ENCODE measurements at places on chromosomes 11 and 22. TPM values are rescaled to one million over a fixed set of nuclear protein-coding genes. Genes with fewer than 3 reads are reported as not detected.

GRCh38 chr11:83572581-83573496 is 286.7 kb upstream of the CCDC90B start:
- DNase-seq: no peak

Gene HTR3B
- total RNA-seq: not detected

Gene WNT11
- 6.7 TPM for total RNA-seq

Gene LBHD1
- total RNA-seq: 3.3 TPM

GRCh38 chr11:82321206-82321605 is 412.5 kb downstream of the FAM181B start:
- DNase-seq: no peak

Gene ART5
- total RNA-seq: 3.7 TPM

DNA sequence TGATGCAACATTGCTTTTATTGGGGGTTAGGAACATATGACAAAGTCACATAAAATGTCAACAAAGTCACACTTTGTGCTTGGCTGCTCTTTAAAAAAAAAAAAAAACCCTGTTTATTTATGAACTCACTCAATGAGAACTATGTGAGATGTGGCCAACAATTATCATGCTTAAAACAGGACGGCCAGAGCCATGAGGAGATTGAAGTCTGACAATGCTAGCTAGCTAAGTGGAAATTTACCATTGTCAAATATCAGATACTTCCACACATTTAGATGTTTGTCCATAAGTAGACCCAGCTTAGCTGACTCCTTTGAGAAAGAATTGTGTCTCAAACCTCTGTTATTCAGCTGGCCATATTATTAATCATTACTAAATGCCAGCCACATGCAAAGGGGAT is 26.9 kb downstream of the BLID start:
- DNase-seq: no peak

DNA sequence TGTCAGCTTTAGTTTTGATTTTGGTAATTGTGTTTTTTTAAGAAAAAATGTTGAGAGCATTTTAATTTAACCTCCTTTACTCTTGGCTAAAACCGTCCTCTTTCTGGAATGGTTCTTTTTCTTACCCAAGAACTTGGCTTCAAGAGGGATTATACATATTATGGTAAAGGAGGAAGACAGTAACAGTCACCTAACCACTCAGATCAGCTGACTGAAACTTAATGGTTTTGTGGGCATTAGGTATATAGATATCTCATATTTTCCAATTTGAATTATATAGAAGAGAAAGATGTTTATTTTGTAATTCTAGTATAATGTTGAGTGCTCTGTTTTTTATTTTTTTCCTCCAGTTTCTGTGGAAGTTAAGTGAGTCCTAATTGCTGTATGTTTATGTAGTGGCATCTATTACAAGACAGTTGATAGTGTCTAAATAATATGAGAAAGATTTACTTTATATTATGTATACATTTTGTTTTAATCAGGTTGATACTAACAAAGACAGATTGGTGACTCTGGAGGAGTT is 36.6 kb upstream of the NCR3LG1 start:
- DNase-seq: no peak

DNA sequence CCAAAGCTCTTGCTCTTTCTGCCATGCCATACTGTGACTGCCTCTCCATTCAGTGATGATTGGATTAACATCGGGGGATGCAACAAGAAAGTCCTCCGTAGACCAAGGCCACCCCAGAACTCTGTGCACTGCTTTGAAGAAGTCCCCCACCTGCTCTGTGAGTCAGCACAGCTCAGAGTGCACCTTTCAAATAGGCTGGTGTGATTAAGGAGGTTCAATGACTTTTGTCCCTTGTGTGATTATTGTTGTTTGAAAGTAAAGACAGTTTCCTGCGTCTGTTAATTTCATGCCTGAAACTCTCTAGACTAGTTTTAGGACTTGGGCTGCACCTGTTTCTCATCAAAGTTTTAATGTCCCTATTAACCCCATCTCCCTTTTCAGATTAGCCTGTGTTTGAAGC is 33.0 kb upstream of the DBX1 start:
- DNase-seq: no peak

Gene CEND1
- not detected for total RNA-seq

GRCh38 chr11:12631651-12632050 is 42.6 kb upstream of the TEAD1 start:
- no peak for DNase-seq

GRCh38 chr22:19118329-19118880 is 3.8 kb downstream of the DGCR2 start:
- DNase-seq: no peak

DNA sequence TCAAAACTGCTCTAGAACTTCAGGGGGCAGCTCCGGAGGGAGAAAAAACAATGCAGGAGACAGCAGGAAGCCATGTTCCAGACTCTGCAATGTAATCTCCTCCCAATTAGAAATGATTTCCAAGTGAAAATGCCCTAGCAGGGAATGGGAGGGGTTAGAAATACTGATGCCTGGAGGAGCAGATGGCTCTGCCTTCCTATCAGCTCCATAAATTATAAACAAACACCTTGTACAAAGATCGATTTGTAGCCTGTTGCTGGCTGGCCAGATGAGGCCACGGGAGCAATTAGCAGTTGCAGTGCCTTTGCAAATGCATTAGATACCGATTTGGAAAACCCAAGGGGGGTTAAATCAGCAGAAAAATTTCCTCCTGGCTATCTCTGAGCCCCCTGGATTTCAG is 46.6 kb upstream of the CHRM4 start:
- DNase-seq: no peak

Gene TRIM6
- 6.3 TPM for total RNA-seq

Gene PKNOX2
- 13.8 TPM for total RNA-seq

Gene MMP8
- total RNA-seq: not detected

GRCh38 chr11:59918987-59919589 is 19.1 kb upstream of the OOSP1 start:
- no peak for DNase-seq

DNA sequence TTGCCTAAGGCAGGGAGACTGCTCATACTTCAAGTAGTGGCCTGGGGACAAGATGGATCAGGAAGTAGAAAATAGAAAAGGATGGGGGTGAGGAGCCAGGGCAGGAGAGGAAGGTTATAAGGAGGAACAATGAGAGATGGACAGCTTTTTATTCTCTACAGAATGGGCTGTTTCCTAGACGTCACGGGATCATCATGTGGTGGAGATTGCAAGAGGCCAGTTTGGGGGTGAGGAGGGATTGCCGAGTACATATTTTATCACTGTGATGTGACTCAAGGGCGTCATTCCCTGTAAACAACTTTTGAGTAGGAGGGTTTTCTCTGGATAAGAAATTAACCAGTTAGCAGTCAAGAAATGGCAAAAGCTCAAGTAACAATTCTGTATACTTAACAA is 406.3 kb downstream of the ETS1 start:
- no peak for DNase-seq

GRCh38 chr11:16902182-16902581 is 112.0 kb downstream of the PLEKHA7 start:
- DNase-seq: no peak

GRCh38 chr11:60310407-60310998 is 16.6 kb upstream of the MS4A6E start:
- no peak for DNase-seq

GRCh38 chr11:23569134-23569533 is 708.9 kb upstream of the CCDC179 start:
- DNase-seq: no peak

GRCh38 chr11:31974366-31975136 is 116.3 kb upstream of the RCN1 start:
- no peak for DNase-seq

Gene REXO2
- total RNA-seq: 86.3 TPM

DNA sequence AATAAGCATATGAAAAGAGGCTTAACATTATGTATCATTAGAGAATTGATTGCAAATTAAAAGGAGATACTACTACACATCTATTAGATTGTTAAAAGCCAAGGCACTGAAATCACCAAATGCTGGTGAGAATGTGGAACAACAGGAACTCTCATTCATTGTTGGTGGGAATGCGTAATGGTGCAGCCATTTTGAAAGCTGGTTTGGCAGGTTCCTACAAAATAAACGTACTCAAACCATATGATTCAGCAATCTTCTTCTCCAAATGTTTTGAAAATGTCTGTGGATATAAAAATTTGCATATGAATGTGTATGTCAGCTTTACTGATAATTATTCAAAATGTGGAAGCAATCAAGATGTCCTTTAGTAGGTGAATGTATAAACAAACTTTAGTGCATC is 176.4 kb upstream of the PLET1 start:
- no peak for DNase-seq

DNA sequence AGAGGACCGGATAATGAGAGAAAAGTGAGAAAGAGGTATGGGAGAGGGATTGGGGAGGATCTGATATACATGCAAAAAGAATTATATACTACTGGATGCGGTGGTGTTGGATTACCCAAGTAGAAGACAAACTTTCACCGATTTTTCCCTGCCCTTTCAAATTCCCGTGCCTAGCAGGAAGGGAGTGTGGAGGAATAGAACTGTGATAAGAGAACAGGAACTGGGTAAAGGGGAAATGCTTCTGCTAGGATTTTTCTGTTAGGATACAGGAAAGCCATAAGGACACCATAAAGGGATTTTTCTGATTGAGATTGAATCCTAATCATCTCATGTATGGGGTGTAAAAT is 480 bp upstream of the MTMR2 start:
- no peak for DNase-seq

GRCh38 chr11:46480166-46480726 is 88.7 kb upstream of the CHRM4 start:
- DNase-seq: no peak

DNA sequence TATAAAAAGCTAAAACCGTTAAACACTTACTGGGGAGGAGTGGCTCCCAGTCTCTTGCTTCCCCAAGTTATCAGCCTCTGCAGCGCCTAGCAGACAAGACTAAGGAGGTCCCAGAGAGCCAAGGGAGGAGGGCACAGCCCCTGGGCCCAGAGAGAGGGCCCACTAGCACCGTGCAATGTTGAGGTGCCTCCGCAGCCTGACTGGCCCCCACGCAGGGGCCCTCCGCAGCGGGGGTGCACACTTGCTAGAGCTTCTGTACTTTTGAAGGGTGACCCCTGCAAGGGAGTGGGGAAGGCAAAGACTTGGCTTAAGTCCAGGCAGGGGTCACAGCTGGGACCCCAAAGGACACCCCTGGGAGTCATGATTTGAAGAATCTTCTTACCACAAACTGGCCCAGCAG is 98.0 kb downstream of the ADAMTS15 start:
- no peak for DNase-seq

GRCh38 chr11:101211407-101211975 is 81.9 kb upstream of the PGR start:
- no peak for DNase-seq

- DNase-seq: peak; percentile 37
Measured at GRCh38 chr11:26276798-26277424, 55.0 kb upstream of the ANO3 start.

- peak; percentile 54 for DNase-seq
Measured at GRCh38 chr11:86174101-86175046, 70.2 kb upstream of the EED start.

DNA sequence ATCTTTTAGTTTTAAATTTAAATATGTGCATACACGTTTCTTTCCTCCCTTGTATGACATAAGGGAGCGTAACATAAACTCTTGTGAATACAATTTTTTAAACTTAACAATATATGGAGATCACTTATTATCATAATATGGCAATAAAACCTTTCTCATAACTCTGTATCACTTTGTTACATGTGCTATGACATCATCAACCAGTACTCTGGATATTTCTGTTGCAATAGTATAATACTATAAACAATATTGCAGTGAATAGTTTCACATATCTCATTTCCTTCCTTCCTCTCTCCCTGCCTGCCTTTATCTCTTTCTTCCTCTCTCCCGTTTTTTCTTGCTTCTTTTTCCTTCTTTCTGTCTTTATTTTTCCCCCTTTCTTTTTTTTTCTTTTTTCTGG is 1278.0 kb upstream of the CNTN5 start:
- DNase-seq: no peak

Gene OR8I2
- not detected for total RNA-seq

DNA sequence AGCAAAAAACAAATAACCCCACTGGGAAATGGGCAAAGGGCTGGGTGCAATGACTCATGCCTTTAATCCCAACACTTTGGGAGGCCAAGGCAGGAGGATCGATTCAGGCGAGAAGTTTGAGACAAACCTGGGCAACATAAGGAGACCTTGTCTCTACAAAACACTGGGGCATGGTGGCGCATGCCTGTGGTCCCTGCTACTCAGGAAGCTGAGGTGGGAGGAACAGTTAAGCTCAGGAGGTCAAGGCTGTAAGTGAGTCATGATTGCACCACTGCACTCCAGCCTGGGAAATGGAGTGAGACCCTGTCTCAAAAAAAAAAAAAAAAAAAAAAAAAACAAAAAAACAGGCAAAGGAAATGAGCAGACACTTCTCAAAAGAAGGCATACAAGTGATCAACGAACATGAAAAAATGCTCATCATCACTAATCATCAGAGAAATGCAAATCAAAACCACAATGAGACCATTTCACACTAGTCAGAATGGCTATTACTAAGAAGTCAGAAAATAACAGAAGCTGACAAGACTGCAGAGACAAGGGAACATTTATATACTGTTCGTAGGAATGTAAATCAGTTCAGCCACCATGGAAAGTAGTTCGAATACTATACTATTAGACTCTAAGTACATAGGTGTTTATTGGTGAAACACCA is 48.2 kb upstream of the SMCO4 start:
- no peak for DNase-seq

DNA sequence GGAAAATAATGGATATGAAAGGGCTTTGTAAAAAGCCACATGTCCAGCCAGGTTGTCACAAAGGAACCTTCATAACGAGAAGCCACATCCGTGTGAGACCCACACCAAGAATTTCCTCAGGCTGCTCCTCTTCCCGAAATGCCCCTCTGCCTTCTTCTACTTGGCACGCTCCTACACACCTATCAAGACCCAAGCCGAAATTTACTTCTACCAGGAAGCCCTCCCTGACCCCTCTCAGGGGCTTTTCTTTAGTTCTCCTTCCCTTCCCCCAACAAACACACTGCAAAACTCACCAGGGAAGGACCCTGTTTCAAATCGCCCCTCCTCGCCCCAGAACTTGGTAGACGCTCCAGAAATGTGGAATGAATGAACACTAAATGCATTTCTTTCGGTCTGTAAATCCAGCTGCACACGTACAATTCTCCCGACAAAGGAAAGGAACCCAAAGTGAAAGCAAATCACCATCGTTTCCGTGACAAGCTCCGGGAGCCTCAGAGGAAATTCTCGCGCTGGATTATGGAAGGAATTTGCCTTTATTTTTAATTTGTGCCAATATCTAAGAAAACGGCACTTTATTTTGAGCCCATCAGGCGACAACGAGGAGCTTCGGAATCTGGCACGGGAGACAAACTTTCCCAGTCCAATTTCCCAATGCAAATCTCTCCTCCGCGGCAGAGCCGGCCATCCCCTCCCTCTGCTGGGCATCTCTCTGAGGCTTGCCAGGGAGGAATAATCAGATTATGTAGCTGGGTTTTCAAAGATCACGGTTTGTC is 13.2 kb upstream of the SHISAL1 start:
- DNase-seq: no peak

- no peak for DNase-seq
Measured at GRCh38 chr22:28999919-29000556, 61.6 kb downstream of the C22orf31 start.
